ENCODE measurements at places on chromosomes 3 and 15. TPM values are rescaled to one million over a fixed set of nuclear protein-coding genes. Genes with fewer than 3 reads are reported as not detected.

DNA sequence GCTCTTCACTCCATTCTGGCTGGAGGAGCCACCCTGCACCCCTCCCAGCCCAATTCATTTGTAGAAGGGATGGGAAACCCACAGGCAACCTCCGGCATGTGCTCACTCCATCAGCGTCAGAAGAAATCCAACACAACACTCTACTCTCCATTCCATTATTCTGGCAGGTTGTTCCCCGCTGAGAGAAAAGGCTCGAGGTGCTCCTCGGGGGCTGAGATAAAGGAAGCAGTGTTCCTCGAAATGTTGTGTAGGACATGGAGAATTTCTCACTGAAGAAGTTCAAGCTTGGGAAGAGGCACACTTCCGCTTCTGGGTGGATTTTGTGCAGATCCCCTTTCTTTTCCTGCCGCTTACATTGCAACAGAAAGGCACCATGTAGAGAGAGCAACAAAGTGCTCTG is 355.0 kb upstream of the CFAP20DC start:
- DNase-seq: no peak

GRCh38 chr15:69154078-69154477 is 6.4 kb upstream of the GLCE start:
- no peak for DNase-seq

DNA sequence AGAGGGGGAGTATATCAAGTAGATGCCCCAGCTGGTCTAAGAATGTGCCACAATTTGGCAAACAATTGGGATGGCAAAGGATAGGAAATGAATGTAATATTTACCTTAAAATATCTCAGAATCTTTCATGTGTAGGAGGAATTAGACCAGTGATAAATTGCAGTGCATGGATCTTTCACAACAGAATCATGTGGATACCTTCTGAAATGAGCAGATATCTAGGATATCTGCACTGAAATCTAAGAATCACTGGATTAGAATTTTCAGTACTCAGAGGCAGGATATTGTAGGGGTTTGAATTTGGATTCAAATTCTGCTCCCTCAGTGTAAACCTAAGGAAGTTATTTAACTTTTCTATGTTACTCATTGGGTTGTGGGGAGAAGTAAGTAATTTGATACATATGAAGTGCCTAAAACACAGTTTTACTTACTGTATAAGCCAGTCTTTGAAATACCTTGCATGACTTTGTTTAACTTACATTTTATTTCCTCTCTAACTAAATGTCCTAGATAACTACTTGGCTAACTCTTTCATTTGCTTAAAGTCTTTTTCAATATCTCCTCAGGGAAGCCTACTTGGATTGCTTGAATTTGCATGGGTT is 8.8 kb downstream of the IL1RAP start:
- no peak for DNase-seq

- no peak for DNase-seq
These were observed 20.4 kb upstream of the B4GALT4 start for GRCh38 chr3:119261055-119261454.

Gene SLC12A1
- polyA plus RNA-seq: not detected

- peak; percentile 64 for DNase-seq
These were observed 748 bp downstream of the CCNL1 start for GRCh38 chr3:157159037-157159761.

- no peak for DNase-seq
These were observed 153.7 kb downstream of the ANO10 start for GRCh38 chr3:43468133-43468532.

Gene SERPINI2
- 1.1 TPM for polyA plus RNA-seq

Gene AADACL2
- not detected for polyA plus RNA-seq

Gene SHC4
- 0.48 TPM for polyA plus RNA-seq

- DNase-seq: no peak
These were observed 36.7 kb downstream of the RASGRF1 start for GRCh38 chr15:79053894-79054293.

GRCh38 chr3:56207922-56208321 is 260.3 kb downstream of the ERC2 start:
- no peak for DNase-seq

GRCh38 chr3:159804726-159805410 is 183.8 kb upstream of the IL12A start:
- peak; percentile 58 for DNase-seq

DNA sequence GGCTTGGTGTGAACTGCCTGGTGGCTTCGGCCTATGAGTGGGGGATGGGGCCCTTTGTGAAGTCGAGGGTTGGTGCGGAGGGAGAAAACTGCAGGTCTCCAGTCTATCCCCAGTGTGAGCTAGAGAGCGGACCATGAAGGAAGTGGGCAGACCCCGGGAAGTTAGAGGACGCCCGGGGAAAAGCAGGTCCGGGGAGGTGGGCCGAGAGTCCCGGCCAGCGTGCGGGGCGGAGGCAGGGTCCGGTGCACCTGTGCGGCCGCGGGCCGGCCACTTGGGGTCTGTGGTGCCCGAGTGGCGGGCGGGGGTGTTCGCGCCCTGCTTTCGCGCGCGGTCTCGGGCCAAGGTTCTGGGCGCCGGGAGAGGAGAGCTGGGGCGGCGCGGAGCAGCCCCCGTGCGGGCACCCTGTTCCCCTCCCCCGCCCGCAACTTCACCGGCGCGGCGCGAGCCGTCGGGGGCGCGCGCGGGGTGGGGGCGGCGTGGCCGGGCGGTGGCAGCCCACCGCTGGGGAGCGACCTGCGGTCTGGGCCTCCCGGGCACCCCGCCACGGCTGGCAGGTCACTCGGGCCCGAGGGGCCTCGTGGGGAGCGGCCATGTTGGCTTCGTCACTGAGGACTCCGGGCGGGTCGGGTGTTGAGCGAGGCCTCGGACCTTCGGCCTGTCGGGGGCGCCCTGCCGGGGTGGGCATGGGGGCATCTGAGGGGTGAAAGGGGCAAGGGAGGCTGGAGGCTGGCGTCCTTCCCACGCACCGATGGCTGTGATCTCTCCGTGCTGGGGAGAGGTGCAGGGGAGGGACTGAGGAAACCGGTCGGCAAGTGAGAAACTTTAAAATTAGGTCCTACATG is 4.8 kb downstream of the UBE2E1 start:
- peak; percentile 81 for DNase-seq

GRCh38 chr3:14461748-14462324 is 59.4 kb downstream of the SLC6A6 start:
- peak; percentile 86 for DNase-seq

- DNase-seq: no peak
These were observed 68.4 kb downstream of the BFSP2 start for GRCh38 chr3:133468251-133468721.

Gene MKRN2OS
- 3.8 TPM for polyA plus RNA-seq

GRCh38 chr3:182605882-182606611 is 187.3 kb upstream of the ATP11B start:
- peak; percentile 28 for DNase-seq

Gene CCDC54
- polyA plus RNA-seq: not detected

Gene SPESP1
- 4.1 TPM for polyA plus RNA-seq

- DNase-seq: peak; percentile 14
These were observed 358.5 kb downstream of the ZNF385D start for GRCh38 chr3:21392526-21392925.

Gene TBC1D23
- polyA plus RNA-seq: 15.1 TPM

DNA sequence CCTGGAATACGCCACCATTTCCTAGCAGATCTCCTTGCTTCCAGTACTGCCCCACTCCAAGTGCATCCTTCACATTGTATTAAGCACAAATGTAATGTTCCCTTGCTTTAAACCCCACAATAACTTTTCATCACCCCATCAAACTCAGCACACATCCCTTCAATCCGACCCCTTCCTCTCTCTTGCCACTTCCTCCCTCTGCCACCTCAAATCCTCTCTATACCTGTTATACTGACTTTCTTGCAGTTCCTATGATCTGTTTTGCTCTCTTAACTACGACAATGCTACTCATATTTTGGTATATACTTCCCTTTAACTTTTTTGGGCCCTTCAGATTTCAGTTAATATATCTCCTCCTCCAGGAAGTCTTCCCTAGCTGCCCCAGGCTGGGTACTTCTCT is 14.1 kb downstream of the PARL start:
- no peak for DNase-seq

Gene GOLGA8J
- polyA plus RNA-seq: not detected

DNA sequence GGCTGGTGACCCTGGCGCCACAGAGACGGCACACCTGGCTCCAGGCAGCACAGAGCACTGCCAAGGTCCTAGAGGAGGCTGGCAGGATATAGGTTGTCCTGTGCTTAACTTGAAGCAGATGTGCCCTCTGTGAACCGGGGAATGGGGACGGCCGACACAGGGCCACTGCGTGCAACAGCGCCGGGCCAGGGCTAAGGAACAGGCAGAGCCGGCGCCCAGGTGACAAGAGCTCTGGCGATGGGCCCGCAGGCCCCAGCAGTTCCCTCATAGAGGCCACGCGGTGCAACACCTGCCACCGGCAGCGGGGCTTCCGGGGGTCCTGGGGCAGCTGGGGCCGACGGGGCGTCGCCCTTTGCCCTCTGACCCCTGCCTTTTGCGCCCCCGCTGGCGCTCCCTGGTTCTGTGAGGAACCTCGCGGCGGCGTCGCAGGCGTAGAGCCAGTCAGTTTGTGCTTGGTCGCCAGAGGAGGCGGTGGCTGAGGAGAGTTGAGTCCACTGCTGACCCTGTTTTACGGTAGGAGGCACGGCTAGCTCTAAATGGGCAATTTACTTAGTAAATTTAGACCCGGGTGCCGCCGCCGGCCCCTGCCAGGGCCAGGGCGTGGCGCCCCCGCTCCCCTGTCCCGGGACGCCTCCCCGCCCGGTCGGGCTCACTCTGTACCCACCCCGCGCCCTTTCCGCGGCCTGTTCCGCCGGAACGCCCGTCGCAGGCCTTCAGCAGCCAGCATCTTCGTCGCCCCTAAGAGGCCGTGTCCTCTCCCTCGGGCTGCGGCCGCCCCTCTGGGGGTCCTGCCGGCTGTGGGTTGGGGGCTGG is at the start of gene NPAP1:
Gene NPAP1, plus strand, starts transcription at position 444 of the 813 bp plus-strand sequence. Its CDS starts 93 bp downstream, at position 537.
- no peak for DNase-seq

DNA sequence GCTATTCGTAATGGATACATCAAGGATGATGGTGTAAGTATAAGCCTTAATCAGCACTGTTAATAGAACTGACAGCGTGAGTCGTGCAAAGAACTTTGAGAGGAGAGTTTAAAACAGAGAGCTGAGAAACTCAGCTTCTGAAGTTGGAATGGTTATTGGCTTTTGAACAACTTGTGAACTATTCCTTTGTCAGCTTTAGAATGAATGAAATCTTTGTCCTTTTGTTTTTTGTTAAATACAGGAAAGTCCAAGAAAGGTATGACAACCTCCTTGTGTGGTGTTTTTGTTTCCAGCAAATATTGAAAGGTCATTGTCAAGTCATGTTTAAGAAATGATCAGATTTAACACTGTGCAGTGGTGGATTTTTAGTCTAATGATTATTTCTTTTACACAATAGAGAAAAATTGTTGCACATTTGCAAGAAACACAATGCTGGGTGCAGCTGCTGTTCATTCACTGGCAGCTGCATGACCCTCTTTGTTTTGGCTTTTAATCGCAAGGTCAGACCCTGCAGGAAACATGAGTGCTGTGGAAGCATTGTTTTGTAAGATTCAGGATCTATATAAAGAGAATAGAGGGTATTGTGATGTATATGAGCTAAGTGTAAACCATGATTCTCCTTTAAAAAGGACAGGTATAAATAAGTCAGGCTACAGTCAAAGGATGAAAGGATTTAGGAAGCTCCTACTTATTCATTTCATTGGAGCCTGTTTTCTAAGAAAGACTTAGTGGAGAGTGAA is 21.7 kb upstream of the ABHD10 start:
- DNase-seq: no peak

DNA sequence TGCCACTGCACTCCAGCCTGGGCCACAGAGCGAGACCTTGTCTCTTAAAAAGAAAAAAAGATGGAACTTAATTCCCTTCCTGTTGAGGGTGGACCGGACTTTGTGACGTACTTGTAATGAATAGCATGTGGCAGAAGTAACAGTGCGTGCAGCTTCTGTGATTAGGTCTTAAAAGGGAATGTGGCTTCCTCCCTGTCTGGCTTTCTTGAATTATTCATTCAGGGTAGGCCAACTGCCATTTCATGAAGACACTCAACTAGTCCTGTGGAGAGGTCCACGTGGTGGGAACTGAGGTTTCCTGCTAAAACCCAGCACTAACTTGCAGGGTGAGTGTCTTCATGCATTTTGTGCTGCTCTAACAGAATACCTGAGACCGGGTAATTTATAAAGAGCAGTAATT is 98.9 kb upstream of the PIAS1 start:
- no peak for DNase-seq

DNA sequence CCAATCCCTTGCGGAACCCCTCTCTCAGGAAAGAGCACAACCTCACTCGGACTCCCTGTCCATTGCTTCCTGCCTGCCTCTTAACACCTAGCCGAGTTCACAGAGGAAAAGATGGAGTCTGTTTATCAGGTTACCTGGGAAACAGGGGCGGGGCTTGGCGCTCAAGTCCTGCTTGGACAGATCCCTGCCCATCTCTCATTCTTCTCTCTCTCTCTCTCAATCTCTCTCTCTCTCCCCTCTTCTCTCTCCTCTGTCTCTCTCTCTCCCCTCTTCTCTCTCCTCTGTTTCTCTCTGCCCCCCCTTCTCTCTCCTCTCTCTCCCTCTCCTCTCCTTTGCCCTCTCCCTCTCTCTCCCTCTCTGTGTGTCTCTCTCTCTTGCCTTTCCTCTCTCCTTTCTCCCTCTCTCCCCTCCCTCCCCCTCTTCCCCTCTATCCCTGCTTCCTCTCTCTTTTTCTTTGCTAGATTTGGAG is at the start of gene EFHB:
Gene EFHB, minus strand, starts transcription at position 120 of the 469 bp plus-strand sequence. CDS start 199 bp downstream, outside the sequence.
- DNase-seq: peak; percentile 76

DNA sequence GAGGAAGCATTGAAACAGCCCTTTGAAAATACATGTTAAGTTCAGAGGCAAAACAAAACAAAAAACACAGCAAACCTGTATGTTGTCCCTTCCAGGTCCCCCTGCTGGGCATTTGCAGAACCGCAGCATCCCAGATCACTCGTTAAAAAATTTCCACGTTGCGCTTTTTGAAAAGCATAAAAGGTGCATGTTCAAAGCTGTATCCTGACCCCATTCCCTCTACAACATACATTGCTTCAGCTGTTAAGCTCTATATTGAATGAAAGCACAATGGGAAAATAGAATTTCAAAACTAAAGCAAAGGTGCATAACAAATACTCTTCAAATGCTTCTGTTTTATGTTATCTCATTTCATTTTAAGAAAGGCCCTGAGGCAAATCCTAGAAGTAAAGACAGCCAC is 328.3 kb downstream of the THSD4 start:
- DNase-seq: peak; percentile 72

DNA sequence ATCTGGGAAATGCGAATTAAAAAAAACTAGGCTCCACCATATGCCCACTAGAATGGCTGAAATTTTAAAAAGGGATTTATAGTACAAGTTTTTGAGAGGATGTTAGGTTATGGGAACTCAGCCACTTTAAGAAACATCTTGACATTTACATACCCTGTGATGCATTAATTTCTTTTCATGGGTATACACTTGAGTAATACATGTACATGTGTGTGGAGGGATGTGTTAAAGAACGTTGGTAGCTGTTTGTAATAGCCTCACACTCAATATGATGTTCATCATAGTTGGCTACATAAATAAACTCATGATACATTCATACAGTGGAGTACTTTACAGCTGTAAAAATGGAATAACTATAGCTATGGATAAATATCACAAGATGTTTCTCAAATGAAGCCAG is 40.9 kb downstream of the MEF2A start:
- DNase-seq: no peak

Gene OR5H6
- polyA plus RNA-seq: not detected

Gene ATP13A3
- polyA plus RNA-seq: 11.6 TPM
